ENCODE measurements at places on chromosomes 2 and 18. TPM values are rescaled to one million over a fixed set of nuclear protein-coding genes. Genes with fewer than 3 reads are reported as not detected.

GRCh38 chr2:39128919-39129391 is 8.1 kb upstream of the SOS1 start:
- peak; percentile 92 for DNase-seq

- DNase-seq: no peak
These were observed 281.4 kb upstream of the ZNF804A start for GRCh38 chr2:184316921-184317320.

GRCh38 chr2:115942800-115943199 is 1500.4 kb downstream of the DPP10 start:
- no peak for DNase-seq

- no peak for DNase-seq
These were observed 7.8 kb upstream of the CAVIN2 start for GRCh38 chr2:191854382-191855372.

GRCh38 chr2:215808194-215808593 is 205.2 kb downstream of the MREG start:
- DNase-seq: no peak

- DNase-seq: no peak
These were observed 45.2 kb upstream of the IL1RL1 start for GRCh38 chr2:102266204-102266603.

GRCh38 chr2:130374587-130375290 is 18.9 kb downstream of the PTPN18 start:
- DNase-seq: no peak

DNA sequence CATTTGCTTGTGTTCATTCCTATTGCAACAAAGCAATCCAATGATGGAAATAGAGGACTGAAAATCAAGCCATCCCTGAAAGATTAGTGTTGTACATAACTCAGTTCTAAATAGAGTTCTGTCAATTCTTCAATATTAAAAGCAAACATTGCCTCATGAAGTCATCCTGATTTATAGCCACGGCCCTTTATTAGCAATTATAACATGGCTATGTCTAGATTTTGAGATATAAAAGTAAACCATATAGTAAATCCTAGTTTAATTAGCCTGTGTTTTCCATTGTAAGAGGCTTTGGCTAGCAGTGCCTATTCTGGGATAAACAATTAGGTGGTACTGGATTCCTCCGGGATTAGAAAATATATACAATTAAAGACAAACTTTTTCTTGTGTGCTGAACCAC is 33.2 kb upstream of the VIT start:
- no peak for DNase-seq

GRCh38 chr2:230010501-230010900 is 58.2 kb downstream of the SLC16A14 start:
- DNase-seq: no peak

- no peak for DNase-seq
These were observed 97.9 kb upstream of the IL1R2 start for GRCh38 chr2:101893681-101894381.

DNA sequence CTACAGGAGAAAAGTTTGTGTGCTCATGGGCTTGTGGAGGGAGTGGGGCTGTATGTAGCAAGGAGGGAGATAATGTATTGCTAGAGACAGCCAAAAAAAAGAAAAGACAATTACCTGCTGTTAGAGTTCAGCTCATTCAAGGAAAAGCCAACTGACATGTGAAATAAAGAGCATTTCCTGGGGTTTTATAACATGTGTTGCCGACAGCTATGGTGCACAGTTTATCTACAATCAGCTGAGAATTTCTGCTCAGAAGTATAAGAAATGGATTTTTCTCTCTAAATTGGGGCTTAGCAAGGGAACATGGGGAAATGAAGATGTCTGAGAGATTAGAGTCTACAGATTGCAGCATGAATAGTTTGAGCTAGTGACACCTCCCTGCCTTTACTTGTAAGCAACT is 674.1 kb downstream of the SUCLG1 start:
- no peak for DNase-seq

DNA sequence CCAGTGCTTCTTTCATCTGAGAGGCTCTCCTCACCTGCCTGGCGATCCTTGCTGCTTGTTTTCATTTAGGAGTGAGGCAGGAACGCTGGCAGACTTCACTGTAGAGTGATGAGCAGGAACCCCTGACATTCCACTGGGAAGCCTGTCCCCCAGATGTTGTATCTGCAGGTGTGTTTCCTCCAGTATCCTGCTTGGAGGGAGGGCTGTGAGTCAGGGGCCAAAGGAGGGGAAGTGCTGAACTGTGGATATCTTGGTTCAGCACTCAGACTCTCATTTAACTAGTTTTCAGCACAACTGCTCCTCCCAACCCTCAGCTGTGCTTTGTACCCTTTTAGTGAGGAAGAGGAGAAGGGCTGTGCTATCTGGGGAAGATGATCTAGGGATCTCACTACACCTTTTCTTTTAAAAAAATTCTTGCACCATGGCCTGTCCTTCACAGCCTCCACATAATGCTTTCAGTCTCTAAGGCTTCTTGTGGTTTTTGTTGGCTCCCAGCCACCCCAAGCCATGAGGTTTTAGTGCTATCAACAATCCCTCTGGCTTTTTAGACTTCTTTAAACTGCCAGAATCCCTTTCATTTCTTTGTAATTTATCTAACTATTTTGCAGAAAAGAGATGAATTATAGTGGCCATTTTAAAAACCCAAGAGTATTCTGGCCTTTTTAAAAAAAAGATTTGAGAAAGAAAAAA is 11.2 kb downstream of the ANKAR start:
- peak; percentile 30 for DNase-seq

DNA sequence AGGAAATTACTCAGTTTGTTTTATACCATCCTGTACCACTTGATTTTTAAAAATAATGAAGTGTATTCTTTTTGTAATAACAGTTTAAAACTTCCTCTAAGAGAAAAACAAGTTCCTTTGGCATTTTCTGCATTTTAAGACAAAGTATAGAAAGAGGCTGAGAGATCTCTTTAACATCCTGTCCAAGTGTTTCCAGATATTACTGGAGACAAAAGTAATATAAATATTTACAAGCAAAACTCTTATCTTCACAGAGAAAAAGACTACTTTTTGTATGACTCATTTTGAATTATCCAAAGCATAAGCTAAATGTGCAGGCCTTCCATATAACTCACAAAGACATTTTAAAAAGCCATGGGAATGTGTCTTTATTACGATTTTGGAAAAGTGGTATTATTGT is 221.1 kb downstream of the RDH14 start:
- no peak for DNase-seq

- no peak for DNase-seq
These were observed 202.0 kb downstream of the GLI2 start for GRCh38 chr2:120937686-120938044.

DNA sequence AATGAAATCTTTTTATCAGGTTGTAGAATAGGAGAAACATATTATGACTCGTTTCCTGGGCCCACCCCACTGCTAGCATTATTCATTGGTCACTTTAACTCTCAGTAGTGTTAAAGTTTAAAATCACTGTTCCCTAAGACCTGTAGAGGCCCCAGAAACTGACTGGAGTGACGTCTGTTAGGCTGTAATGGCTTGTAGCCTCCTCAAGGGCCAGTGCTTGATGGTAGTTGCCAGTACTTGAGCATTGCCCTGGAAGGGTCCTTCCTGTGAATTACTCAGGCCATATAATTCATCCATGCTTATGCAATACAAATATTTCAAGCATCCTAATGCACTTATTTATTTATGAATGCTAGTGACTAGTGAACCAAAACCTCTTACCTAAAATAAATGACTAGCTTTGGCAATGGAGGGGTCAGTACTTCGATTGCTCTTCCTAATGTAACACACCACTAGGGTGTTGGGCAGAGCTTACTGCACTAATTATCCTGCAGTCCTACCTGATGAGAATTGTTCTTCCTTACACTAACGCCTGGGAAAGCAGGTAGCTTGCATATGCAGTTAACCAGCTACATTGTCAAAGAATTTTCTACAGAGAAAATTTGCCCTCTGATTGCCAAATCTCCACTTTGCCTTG is 31.2 kb downstream of the ARHGAP25 start:
- peak; percentile 64 for DNase-seq

Gene LINC00305
- not detected for total RNA-seq

Gene SNED1
- 0.38 TPM for total RNA-seq

Gene OTOF
- total RNA-seq: not detected

Gene C2orf78
- total RNA-seq: not detected

Gene DYSF
- total RNA-seq: under 0.01 TPM

Gene SLC4A3
- 3.6 TPM for total RNA-seq

Gene CIB4
- total RNA-seq: not detected

Gene SPEG
- total RNA-seq: 1.8 TPM

Gene COLEC12
- under 0.01 TPM for total RNA-seq

Gene UGT1A7
- 2.2 TPM for total RNA-seq

Gene LIMS2
- not detected for total RNA-seq

Gene CNGA3
- total RNA-seq: under 0.01 TPM

Gene FKBP1B
- total RNA-seq: 16.5 TPM

Gene CDK15
- 0.26 TPM for total RNA-seq
